Pancreas (tissue), 10 donors: ENCODE measurements at places on chromosomes 12 and 14. TPM values are rescaled to one million over a fixed set of nuclear protein-coding genes. Genes with fewer than 3 reads are reported as not detected.
A peak's percentile ranks its signal among the peaks of the same experiment; 100 is the strongest.

FOXN4 gene
- not detected for total RNA-seq

DNA sequence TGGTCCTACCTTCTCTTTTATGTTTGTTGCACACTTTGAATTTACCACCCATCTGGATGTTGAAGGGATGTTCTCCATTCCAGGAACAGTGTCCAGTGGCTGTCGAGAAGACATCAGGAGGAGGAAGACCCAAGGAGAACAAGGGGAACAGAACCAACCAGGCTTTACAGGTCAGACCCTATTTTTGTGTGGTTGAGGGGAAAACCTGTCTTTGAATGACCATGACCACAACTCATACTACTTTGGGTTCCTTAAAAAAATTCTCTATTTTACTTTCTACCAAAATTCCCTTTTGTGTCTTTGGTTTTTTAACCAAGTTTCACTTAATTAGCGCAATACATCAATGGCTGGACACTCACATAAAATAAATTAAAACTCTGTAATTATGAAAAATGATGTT is 78.7 kb downstream of the PLXNC1 start:
- DNase-seq, result no peak

DNA sequence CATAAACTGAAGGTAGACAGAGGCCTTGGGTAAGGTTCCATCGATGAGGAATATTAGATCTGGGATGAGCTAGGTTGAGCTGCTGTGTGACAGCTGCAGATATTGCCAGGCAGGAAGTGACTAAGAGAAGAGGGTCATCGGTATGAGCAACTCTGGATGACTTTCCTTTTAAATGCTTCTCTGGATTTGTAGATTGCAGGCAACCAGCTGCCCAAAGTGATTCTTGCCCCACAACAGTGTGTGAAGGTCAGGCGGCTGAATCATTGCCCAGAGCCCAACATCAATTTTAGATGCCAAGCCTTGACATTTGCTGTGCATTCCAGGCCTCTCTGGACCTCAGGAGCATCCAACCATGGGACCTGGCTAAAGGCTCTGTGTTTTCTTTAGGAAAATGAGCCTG is 255.9 kb downstream of the DPF3 start:
- DNase-seq, result no peak

- no peak for DNase-seq
Measured at GRCh38 chr12:122148657-122149056, 25.4 kb downstream of the IL31 start.

DNA sequence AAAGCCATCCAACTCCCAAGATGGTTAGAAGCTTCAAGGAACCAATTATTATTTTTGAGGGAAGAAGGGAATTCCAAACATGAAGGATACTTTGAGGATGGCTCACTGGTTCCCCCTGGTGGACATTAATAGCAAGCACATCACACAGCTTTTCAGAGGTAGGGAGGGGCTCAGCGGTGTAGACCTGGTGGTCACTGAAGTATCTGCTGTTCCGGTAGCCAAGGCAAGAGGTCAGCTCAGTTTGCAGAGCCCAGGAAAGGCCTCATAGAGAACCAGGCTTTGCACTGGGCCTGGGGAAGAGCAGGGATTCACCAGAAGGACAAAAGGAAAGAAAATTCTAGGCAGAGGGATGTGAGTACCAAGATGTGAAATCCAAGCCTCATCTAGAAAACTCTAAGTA is 118.7 kb downstream of the KSR2 start:
- no peak for DNase-seq

GRCh38 chr14:22837114-22837749 is 847 bp downstream of the MMP14 start:
- peak; percentile 64 for DNase-seq

DNA sequence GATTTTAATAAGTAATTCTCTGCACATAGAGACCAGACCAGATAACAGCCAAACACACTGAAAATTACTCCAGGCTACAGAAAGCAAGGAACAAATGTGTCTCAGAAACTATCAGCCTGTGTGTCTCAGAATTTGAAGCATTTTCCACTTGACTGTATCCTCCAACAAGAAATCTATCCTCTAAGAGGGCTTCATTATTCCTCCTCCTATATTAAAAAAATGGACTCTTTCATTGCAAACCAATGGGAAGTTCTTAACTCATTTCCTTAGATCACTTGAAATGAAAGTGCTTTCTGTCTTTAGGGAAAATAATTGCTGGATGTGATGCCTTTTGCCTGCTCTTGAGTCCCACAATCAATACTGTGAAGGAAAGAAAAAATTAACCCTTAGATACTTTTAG is 2.3 kb downstream of the ST8SIA1 start:
- DNase-seq, result no peak

DNA sequence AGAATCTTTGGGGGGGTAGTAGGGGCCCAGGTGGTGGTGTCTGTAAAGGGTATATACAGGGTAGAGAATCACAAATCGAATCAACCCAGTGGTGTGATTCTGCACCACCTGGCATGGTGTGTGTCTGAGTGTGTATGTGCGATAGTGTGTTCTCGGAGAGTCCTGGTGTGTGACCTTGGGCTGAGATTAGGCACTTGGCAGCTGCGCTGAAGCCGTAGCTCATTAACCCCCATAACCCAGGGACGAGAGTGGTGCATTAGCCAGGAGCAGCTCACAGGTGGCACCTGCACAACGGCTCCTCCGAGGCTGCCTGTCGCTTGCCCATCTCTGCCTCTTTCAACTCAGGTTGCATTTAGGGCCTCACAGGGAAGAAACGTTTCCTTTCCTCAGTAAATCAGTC is 15.6 kb upstream of the TESC start:
- DNase-seq, result peak; percentile 87

- DNase-seq, result no peak
Measured at GRCh38 chr12:6039894-6040601, 84.4 kb downstream of the VWF start.

PAPLN gene
- total RNA-seq, result 2.9 TPM

- no peak for DNase-seq
Measured at GRCh38 chr12:14416658-14417057, 51.2 kb downstream of the ATF7IP start.

LHX5 gene
- total RNA-seq, result not detected

LRIG3 gene
- 28.0 TPM for total RNA-seq

DNA sequence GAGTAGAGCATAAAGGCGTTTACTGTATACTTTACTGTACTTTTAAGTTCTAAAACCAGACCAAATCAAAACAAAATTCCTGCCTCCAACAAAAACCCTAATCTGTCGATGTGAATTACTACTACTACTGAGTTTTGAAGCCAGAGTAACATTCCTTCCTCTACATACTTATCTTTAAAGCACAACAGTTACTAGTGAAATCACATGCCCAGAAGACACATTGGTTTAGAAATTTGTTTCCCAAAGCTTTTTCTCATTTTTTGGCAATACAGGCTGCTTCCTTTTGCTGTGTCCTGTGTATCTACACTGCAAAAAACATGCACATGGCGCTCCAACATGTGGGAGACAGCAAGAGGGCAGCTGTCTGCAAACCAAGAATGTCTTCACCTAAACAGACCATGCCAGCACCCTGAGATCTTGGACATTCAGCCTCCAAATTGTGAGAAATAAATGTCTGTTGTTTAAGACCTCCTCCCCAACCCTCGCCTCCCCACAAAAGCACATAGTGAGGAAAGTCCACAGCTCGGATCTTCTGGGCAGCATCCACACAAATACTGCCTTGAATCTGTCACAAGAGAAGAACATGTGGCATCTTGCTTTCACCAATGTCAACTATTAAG is 21.1 kb downstream of the SETD3 start:
- DNase-seq, result no peak

DNA sequence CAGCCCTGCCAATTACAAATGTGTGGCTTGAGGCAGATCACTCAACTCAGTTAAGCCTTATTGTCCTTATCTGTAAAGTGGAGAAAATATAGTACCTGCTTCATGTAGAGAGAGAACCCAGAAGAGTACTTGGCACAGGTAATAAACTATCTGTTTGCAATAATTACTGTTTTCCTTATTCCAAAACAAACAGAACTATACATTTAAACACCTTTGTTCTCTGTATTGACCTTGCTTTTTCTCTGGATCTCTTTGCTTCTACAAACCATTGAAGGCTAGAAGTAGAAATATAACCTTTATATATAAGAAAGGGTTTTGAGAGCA is 70.8 kb upstream of the SRSF5 start:
- DNase-seq, result no peak

GRCh38 chr12:51801027-51801426 is 47.5 kb downstream of the FIGNL2 start:
- no peak for DNase-seq

DNA sequence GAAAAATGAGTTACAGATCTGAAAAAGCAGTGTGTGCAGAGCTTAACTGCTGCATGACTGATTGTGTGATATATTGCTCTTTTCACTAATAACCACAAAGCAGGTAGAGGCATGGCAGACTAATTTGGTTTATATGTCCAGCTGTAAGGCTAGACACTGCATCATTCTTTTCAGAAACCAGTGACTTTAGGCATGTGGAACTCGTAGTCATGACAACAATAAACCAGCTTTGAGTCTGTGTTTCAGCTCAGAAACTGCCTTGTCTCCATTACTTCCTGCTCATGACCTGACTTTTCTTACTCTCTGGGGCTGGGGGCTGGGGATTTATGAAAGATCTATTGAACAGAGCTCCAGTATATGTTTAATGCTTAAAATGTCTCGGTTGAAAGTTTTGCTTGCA is 146.8 kb upstream of the LRIG3 start:
- DNase-seq, result no peak

GYS2 gene
- not detected for total RNA-seq

TMEM132D gene
- total RNA-seq, result 0.39 TPM

DNA sequence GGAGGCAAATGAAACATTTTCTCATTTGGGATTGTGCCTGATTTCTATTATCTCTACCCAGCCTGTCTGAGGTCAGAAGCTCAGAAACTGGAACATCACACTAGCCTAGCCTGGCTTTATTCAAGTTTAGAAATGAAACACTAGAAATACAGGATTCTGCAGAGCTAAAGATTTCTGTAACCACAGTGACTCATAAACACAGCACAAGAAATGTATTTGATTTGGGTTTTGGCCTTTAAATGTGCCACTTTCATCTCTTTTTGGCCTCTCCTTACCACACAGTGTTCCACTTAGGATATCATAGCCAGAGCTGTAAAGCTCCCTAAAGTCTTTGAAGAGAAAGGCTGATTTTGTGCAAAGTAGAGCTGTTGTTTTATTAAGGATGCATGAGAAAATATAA is 307.5 kb downstream of the EMP1 start:
- no peak for DNase-seq

- DNase-seq, result no peak
Measured at GRCh38 chr12:115216301-115216700, 532.3 kb upstream of the TBX3 start.

- no peak for DNase-seq
Measured at GRCh38 chr14:55589171-55589570, 9.2 kb downstream of the KTN1 start.

GRCh38 chr12:102059343-102059742 is 2.4 kb downstream of the WASHC3 start:
- no peak for DNase-seq

GRCh38 chr14:84343656-84344055 is 1186.3 kb upstream of the FLRT2 start:
- DNase-seq, result no peak

- DNase-seq, result no peak
Measured at GRCh38 chr14:52363041-52363704, 49.1 kb downstream of the PTGER2 start.

DNA sequence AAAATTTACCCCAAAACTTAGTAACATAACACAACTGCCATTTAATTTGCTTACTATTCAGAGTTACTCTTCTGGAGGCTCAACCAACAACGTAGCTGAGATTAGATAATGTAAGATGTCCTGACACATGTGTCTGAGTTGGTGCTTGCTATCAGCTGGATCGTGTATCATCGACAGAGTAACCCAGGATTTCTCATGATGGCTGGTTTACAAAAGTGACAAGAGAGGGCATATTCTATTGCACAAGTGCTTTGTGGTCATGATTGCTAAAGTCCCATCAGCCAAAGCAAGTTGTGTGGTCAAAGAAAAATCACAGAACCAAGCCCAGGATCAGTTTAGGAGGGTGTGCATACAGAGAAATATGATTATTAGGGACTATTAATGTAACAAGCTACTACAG is 73.4 kb downstream of the CAPZA3 start:
- DNase-seq, result no peak

E2F7 gene
- 0.28 TPM for total RNA-seq

GRCh38 chr12:49059299-49060171 is 1.1 kb downstream of the KMT2D start:
- DNase-seq, result no peak

- DNase-seq, result peak; percentile 89
Measured at GRCh38 chr12:1939801-1940607, 21.6 kb upstream of the CACNA2D4 start.

FAM177A1 gene
- total RNA-seq, result 32.9 TPM

- DNase-seq, result no peak
Measured at GRCh38 chr14:91311284-91311662, 66.8 kb upstream of the GPR68 start.

DNA sequence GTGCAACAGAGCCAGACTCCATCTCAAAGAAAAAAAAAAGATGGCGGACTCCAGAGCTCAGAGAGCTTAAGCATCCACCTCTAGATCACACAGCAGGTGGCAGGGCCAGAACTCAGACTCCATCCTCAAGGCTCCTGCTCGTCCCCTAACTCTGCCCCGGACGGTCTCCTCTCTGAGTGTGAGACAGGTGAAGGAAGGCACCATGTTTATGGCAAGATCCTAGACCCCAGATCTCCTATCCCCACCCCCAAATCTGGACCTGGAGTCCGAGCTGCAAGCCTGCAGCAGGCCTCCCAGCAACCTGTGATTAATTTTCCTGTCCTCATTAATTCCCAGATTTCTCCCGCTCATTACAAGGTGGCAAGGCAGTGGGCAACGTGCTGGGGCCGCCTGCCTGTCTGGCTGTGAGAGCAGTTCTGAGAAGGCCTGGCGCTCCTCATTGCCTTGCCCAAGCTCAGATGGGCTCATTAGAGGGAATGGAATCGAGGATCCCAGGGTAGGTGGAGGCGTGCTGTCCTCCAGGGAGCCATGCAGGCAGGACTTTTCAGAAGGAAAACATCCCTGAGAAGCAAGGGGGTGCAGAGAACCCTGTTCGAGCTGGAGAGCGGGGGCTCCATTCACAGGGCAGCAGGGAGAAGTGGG is 296.6 kb upstream of the RTL1 start:
- no peak for DNase-seq

DNA sequence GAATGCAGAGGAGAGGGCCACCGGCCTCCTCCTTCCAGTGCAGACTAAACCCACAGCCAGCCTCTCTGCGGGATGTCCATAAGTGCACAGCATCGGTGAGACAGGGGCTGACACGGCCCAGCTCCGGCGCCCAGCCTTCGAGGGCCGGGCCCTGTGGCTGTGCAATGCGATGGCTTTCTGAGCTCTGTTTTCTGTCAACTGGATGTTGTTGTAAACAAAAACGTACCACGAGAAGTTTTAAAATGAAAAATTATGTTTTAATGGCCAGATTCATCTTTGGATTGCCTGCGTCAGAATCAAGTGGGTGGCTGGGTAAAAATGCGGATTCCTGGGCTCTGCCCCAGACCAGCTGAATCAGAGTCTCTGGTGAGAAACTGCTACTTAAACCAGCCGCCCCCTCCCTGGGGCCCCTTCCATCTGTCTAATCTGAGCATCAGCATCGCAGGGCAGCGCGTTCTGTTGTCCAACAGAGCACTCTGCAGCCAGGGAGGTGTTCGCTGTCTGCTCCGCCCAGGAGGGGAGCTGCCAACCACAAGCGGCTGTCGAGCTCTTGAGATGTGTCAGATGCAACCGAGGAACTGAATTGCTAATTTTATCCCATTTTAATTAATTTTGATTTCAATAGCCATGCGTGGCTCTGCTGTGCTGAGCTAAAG is 133.4 kb downstream of the RFLNA start:
- DNase-seq, result no peak
